ENCODE measurements at places on chromosomes 1 and 21. TPM values are rescaled to one million over a fixed set of nuclear protein-coding genes. Genes with fewer than 3 reads are reported as not detected.
A peak's percentile ranks its signal among the peaks of the same experiment; 100 is the strongest.

- DNase-seq: no peak
These were observed 34.5 kb downstream of the UCK2 start for GRCh38 chr1:165861911-165862310.

GRCh38 chr1:222046684-222047263 is 304.9 kb upstream of the DUSP10 start:
- no peak for DNase-seq

ISG15 gene
- total RNA-seq: 30.5 TPM

IVNS1ABP gene
- 129 TPM for total RNA-seq

GRCh38 chr1:14539953-14540563 is 58.4 kb upstream of the KAZN start:
- DNase-seq: no peak

DNA sequence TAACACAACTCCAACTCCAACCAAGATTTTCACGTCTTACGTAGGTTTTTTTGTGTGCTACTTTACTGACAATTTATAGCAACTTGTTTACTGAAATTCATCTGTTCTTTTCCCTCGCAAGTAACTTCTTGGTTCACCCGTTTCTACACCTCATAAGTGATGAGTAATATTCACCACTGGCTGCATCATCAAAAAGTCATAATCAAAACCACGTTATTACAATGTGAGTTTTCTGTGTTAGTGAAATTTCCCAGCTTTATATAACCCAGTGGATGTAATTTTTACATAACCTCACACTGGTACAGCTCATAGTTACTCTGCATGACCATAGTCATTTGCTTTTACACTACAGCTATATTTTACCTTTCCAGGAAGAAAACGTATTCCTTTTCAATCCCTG is 401.1 kb upstream of the LYPLAL1 start:
- no peak for DNase-seq

DNA sequence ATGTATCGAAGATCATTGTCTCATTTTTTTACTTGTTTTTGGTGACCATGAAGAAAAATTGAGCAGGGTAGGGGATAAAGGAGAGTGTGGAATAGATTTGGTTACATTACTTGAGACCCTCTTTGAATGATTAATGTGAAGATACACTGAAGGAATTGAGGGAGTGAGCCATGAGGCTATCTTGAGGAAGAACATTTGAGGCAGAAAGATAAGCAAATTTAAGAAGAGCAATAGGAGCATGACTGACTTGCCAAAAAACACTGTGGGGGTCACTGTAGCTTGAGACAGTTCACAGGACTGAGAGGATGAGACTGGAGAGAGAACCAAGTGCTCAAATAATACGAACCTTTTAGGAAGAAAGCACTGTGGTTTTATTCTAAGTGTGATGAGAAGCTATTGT is 43.1 kb upstream of the PTPRC start:
- no peak for DNase-seq

DNA sequence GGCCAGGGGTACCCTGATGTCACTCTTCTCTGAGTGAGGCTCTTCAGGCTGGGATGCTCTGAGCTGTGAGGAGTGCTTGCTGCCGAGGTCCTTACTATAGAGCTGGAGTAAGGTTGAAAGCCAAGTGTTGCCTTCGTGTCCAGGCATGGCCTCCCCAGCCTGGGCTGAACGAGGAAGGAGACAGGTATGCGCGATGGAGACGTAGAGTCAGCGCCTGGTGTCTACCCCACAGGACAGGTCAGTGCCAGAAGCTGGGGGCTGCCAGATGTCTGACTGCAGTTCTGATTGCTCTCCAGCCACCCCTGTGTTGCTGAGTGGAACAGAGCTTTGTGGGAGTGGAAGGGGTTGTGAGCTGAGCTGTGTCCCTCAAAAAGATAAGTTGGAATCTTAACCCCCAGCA is 135.8 kb upstream of the AJAP1 start:
- no peak for DNase-seq

PGLYRP3 gene
- not detected for total RNA-seq

DNA sequence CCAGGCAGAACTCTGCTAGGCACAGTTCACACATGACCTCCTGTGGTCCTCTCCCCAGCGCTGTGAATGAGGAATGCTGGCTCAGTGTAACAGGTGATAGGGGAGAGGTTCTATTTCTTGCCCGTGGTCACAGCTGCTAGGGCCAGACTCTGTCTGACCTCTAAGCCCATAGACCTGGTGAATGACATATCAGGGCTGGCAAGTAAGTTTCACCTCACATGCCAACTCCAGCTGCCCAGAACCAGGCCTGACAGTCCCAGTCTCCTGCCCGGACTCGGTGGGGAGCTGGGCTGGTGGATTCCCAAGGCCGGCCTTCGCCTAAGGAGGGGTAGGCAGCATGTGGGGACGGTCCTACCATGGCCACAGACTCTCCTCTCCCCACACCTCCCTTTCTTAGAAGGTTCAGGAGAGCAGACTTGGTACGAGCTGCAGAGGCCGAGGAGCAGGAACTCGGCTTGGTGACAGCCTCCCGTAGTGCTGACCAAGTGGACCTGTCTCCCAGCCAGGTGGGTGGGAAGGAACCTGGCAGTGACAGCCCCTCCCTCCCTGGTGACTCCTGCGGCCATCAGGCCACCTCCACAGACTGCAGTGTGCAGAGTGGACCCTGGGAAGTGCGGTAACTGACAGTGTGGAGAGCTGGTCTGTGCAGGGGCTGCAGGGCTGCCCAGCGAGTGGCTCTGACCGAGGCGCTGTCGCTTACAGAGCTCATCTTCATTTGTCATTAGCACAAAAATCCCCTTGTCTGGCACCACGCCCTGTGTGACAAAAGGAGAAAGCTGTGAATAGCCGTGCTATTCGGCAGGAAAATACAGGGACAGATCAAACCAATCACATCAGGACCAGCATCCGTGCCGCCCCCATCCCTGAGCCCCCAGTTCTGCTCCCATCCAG is 74.6 kb downstream of the SCCPDH start:
- no peak for DNase-seq

DNA sequence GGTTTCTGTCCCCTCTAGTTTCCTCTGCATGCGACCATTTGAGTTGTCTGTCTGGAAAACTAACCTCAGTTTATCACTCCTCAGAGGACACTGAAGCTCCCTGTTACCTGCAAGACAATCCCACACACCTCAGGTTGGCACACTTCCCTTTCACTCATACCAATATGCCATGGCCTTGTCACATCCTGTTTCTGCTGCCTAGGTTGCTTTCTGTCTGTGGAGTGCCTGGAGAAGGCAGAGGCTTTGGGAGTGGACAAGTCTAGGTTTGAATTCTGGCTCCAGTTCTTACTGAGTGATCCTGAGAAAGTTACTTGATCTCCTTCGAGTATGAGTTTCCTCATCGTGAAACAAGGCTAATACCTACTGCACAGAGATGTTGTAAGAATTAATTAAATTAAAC is 171.5 kb upstream of the CACYBP start:
- DNase-seq: no peak

DNA sequence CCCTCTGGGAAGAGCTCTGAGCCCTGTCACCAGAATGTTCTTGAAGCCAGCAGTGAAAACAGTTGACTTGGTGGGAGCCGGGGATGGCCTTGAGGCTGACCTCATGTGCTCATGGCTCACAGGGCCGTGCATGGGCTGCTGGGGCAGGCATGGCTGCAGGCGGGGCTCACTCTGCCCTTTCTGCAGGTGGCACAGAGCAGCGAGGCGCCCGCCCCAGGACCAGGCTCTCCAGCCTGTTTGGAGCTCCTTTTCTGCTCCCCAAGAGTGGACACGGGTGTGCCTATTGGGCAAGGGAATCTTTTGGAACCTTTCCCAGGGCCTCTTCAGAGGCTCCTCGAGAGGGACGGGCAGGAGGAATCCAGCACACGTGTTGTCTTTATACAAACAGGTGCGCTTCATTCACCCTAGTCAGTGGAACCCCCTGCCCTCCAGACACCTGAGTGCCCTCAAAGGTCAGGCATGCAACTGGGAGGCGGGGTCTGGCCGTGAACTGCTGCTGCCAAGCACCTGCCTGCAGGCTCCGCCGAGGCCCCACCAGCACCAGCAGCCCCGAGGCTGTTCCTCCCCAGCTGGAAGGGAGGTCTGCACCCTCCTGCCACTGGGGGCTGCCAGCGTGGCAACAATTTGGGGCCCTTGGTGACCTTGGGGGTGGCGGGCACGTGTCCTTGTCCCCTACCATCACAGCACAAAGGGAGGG is 2.6 kb upstream of the TTC34 start:
- DNase-seq: peak; percentile 3

GRCh38 chr1:219438386-219438785 is 174.5 kb downstream of the ZC3H11B start:
- DNase-seq: no peak

DNA sequence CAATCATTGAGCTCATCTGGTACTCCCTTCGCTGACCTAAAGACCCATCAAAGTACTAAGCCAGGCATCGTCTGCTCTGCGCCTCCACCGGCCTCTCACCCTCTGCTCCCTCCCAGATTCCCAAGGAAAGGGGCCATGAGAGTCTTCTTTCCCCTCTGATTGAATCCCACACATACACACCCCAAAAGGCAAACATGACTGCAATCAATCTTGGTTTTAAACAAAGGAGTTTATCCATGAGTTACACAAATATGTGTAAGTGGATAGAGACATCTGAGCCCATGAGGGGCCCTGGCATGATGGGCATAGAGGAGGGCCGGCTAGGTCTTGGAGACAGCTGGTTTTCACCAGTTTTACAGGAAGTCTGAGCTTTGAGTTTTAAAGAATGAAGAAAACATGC is 50.9 kb downstream of the CAPN2 start:
- no peak for DNase-seq

DNA sequence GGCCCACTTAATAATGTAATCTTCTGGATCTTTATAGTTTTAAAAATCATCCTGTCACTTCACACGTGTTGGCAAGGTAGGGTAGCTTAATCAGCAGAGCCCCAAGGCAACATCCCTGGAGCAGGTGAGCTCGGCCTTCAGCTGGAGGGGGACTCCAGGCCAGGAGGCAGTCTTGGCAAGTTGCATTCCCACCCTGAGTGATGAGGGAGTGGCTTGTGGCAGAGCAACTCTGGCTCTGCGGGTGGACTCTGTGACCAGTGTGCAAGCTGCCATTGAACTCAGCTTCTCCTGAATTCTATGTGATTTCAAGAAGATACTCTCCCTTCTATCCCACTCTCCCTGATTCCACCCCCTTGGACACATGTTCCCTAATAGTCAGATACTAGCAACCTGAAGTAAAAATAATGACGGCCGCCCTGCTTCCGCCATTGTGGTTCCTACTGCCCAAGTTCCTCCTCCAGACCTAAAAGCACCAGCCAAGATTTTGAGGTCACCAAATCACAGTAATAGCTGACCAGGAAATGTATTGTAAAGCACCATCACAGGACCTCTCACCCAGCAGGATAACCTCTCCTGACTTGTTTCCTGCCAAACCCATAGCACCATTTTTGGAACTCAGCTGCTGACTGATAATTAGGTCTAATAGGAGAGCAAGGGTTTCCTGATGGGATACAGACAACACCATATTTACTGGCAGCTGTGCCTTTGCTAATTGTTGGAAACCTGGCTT is 11.5 kb upstream of the LYST start:
- DNase-seq: no peak

DNA sequence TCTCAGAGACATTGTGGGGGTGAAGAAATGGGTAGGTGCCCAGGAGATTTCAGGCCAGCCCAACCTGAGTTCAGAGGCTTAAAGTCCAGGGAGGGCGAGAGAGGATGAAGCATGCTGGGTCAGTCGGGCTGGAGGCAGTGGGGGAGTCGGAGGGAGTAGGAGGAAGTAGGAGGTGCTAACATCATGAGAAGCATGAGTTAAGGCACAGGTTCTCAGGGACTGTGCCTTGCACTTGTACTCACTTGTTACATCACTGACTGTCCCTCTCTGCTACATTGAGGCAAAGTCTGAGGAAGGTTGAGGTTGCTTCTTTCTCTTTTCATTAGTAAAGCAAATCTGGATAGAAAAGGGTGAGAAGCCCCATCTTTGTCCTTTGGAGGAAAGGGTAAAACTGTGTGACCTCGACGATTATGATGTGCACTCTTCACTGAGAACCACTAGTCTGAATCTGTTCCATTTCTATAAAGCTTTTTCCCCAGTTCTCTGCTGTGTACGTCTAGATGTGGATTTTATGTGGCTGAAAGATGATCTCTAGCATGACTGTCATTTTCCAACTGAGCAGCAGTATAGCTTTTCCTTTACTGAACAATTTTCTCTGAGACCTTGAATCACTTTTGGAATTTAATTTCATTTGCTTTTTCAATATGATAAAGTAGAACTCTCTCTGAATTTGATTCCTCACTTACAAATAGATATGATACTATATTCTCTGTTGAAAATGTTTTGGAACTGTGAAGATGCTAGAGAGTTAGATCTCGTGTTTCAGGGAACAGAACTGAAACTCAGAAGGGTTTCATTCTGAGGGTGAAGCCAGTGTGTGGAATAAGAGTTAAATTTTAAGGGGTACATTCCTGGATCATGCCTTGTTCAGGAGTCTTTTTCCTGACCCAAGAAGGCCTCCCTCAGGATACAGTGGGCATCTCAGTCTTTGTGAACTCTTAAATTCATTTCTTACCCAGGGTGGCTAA is 94.6 kb downstream of the FGGY start:
- DNase-seq: no peak

GRCh38 chr1:225933072-225933471 is 7.9 kb downstream of the LEFTY2 start:
- DNase-seq: no peak

SPRR5 gene
- total RNA-seq: not detected

GRCh38 chr1:147892216-147892615 is 10.4 kb upstream of the GJA8 start:
- peak; percentile 36 for DNase-seq

GSTM5 gene
- total RNA-seq: 0.25 TPM

GRCh38 chr1:220529521-220530020 is 1.6 kb downstream of the MARK1 start:
- DNase-seq: no peak

GPR25 gene
- total RNA-seq: not detected

FGR gene
- not detected for total RNA-seq

CFHR3 gene
- not detected for total RNA-seq

GRCh38 chr1:95553595-95553994 is 319.6 kb downstream of the RWDD3 start:
- no peak for DNase-seq

- no peak for DNase-seq
These were observed 656.7 kb downstream of the AJAP1 start for GRCh38 chr1:5311147-5311546.

RAB7B gene
- total RNA-seq: not detected

All from activated CD4-positive, alpha-beta T cell treated with anti-CD3 and anti-CD28 coated beads for 36 hours (primary cell).